Esophagus squamous epithelium (tissue), 5 donors: ENCODE measurements at places on chromosomes 16 and 17.

DNA sequence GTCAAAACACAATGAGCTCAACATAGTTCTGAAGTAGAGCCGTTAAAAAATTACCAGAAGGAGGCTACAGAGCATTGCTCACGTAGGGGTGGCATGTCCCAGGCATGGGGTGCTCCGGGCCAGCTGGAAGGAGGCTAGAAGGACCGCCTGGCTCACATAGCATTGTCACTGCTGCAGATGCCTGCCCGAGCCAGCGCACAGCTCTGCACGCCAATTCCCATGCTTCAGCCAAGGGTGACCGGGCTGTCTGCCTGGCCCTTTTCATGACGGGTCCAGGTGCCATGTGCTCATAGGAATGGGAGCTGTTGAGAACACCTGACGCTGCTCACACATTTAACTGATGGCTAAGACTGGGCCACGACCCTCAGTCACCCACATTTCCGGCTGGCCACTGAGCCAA is 228.9 kb upstream of the FOXF1 start:
- no peak for DNase-seq

GRCh38 chr16:87076950-87077749 is 240.0 kb downstream of the C16orf95 start:
- DNase-seq: no peak

- no peak for DNase-seq
Observed at GRCh38 chr16:4606354-4606753, 8.3 kb downstream of the UBALD1 start.

- no peak for DNase-seq
Observed at GRCh38 chr17:17722081-17722905, 41.0 kb downstream of the RAI1 start.

- DNase-seq: no peak
Observed at GRCh38 chr16:10943064-10943353, 741 bp upstream of the DEXI start.

GRCh38 chr17:59431601-59432000 is 100.1 kb downstream of the YPEL2 start:
- DNase-seq: no peak

- no peak for DNase-seq
Observed at GRCh38 chr16:58654560-58655214, 25.1 kb upstream of the CNOT1 start.

GRCh38 chr16:31414706-31415105 is 13.5 kb downstream of the COX6A2 start:
- no peak for DNase-seq

DNA sequence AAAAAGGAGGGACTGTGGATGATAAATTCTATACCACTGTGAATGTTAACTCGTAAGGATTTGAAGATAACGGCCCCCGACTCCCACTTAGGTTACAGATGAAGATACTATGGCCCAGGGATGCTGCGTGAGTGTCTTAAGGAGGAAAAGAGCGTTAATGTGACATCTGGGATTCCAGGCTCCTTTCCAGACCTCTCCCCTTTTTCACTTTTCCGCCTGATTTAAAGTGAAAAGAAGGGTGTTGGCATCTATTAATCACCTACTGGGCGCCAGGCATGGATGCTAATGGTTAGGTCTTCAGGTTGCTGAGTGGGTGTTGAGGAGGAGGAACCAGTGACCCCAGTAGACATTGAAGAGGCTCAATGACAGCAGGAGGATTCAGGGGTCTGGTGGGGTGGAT is 117.8 kb downstream of the RBFOX1 start:
- no peak for DNase-seq

- DNase-seq: no peak
Observed at GRCh38 chr16:50712956-50713355, 19.6 kb downstream of the NOD2 start.

- DNase-seq: no peak
Observed at GRCh38 chr17:15915961-15916360, 29.0 kb upstream of the ADORA2B start.

DNA sequence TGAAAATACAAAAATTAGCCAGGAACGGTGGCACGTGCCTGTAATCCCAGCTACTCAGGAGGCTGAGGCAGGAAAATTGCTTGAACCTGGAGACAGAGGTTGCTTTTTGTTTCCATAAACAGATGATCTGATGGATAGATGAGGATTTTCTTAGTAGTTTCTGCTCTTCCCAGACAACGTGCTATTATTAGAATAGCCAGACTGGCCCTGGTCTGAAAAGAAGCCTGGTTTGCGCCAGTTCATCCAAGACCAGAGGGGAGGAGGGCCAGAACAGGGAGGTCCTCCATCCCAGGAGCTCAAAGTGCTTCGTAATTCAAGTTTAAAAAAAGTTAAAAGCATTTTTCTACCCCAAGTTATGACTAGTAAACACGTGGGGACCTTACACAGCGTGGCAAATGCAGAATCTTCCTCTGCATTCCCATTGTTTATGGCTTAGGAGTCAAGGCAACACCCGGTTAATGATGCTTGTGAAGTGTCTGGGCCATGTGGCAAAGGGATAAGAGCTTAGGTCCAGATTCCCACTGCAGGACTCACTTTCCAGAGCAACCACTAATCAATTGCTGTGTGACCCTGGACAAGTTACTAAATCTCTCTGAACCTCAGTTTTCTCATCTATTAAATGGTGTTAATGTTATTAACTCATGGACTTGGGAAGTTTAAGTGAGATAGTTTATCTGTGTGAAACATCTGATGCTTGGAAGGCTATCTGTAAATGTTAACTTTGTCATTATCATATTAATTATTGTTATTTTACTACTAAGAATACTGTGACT is 205.4 kb downstream of the CCDC182 start:
- DNase-seq: no peak

- no peak for DNase-seq
Observed at GRCh38 chr17:27519550-27519949, 63.3 kb downstream of the KSR1 start.

DNA sequence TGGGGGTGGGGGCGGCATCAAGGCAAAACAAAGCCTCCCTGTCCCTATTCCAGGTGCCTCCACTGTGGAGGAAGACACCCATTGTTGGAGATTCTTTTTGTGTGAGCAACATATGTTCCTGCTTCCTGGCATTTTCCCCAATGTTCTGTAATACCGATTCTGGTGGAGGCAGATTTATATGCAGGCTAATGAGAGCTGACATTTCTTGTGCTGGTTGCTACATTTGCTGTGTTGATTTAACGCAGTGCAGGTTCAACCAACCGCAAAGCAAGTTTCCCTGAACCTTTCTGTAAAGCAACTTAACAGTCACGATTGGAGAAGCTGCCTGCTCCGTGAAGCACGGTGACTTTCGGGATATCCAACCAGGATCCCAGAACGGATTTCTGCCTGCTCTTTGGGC is 260.5 kb downstream of the CBLN1 start:
- no peak for DNase-seq

- DNase-seq: no peak
Observed at GRCh38 chr16:76941113-76941512, 249.9 kb upstream of the MON1B start.

- no peak for DNase-seq
Observed at GRCh38 chr17:1241929-1242328, 28.3 kb upstream of the BHLHA9 start.

- DNase-seq: no peak
Observed at GRCh38 chr16:29025218-29025617, 40.4 kb downstream of the LAT start.

GRCh38 chr16:55502801-55503366 is 6.0 kb upstream of the LPCAT2 start:
- DNase-seq: no peak

DNA sequence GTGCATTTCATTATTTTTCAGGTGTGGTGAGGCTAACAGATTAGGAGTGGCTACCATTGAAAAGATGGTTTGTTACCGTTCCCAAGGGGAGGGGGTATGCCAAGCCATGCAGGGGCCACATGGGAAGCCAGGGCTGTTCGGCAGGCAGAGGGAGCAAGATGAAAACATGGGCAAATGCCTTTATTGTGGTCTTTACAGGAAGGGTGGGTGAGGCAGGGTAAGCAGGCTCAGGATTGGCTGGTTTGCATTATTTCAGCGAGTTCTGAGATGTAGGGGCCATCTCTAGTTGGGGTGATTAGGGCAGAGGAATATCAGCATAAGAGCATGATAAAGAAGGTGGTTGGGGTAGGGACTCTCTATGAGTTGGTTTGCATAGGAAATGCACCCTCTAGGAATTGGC is 117.6 kb downstream of the CCT6B start:
- DNase-seq: no peak

- DNase-seq: no peak
Observed at GRCh38 chr17:15255713-15256454, 9.2 kb downstream of the PMP22 start.

DNA sequence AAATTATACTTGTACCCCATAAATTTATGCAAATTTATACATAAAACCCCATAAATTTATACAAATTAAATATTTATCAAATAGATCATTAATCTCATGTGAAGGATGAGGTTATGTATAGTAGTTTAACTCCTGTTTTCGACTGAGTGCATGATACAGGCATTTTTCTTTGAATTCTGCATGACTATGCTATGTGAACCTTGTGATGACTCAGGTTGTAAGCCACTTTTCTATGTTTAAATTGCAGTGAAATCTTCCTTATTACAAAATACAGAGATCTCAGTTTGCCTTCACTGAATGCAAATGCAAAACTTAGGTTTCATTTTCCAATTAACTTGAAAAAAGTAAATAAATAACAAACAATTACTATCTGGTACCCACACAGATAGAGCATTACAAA is 843.7 kb downstream of the CDH11 start:
- DNase-seq: no peak

DNA sequence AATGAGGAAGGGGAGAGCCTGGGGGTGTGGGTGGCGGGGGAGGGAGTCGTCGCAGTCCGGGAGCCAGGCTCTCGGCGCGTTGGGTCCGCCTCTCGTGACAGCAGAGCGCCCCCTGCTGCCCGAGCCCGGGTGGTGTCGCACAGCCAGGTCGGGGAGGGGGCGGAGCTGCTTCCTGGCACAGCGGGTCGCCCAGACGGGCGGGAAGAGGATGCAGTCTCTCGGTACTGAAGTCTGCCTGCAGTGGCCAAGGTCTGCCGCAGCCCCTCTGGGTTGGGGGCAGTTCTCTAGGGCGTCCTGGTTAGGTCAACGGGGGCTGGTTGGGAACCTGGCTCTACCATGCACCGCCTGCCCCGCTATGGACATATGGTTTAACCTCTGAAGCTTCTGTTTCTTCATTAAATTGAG is 38.2 kb upstream of the CCDC182 start:
- DNase-seq: no peak

DNA sequence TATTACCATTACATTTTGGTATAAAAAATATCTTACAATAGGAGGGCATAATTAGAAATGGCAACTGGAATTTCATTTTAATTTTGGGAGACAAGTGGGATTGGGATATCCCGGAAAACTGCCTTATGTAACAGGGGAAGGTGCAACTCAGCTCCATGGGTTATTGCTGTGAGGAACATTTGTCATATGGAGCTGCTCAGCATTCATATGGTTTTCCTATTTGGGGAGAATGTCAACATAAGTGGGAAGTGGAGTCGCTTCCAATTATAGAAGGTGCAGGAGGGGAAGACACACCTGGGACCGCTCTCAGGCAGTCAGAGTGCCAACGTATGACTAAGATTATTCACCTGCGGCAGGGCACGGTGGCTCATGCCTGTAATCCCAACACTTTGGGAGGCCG is 10.7 kb downstream of the ODF4 start:
- DNase-seq: no peak

GRCh38 chr17:66460558-66460957 is 158.1 kb downstream of the PRKCA start:
- DNase-seq: no peak

DNA sequence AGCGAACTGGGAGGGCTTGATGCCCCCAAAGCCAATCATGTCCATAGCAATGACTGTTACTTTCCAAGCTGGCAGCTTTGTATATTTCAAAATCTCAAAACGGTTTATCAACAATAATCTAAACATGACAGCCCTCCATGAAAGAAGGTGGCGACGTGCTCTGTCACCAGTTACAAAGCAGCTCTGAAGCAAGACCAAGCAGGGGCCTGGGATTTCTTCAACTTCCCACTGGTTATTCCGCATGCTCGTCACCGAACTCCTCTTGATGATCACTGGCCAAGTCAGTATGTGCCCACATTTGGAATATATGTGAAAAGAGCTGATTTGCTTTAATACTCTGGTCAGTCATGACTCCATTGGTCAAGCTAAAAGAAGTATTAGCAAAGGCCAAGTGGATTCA is 175.6 kb downstream of the VPS53 start:
- no peak for DNase-seq

DNA sequence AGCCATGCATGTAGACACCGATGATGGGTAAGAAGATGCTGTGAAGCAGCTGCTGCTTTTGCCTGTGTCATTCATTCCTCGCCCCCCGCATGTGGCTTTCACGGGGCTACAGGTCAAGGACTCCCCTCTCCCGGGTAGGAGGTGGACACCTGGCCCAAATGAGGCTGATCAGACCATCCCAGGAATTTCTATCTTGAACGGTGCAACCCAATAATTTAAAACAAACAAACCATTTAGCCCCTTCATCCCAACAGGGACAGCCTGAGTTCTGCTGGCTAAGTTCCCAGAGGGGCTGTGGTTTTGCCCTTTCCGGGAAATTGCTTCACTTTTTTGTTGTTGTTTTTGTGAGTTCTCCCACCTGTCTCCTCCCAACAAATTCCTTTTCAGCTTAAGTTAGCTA is 137.7 kb upstream of the CDH5 start:
- no peak for DNase-seq

- DNase-seq: no peak
Observed at GRCh38 chr16:21285314-21285713, 7.2 kb upstream of the CRYM start.

GRCh38 chr16:2385190-2385836 is 43.9 kb upstream of the CCNF start:
- no peak for DNase-seq

GRCh38 chr16:19180741-19181140 is 12.7 kb downstream of the SYT17 start:
- DNase-seq: no peak
